ENCODE measurements at places on chromosomes 13 and 19. TPM values are rescaled to one million over a fixed set of nuclear protein-coding genes. Genes with fewer than 3 reads are reported as not detected.

DNA sequence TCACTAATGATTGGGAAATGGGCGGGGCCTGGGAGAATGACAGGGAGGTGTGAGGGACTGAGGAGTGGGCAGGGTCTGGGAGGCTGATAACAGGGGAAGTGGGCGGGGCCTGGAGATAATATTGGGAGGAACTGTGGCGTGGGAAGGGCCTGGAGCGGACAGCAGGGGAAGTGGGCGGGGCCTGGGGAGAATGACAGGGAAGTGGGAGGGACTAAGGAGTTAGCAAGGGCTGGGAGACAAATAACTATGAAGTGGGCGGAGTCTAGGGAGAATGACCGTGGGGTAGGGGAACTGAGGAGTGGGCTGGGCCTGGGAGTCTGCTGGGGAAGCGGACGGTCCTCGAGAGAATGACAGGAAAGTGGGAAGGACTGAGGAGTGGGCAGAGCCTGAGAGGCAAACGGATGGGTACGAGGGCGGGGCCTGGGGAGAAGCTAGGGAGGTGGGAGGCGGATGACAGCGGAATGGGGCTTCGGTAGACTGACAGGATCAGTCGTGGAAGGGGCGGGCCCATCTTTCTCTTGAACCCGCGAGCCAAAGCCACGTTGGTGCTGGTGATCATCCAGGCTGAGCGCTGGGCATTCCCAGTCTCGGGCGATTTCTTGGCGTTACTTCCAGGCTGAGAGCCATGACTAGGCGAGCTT, 14.0 kb upstream of the TUBB4A start:
- H3K27ac ChIP-seq, result peak overlapping the region; percentile 60
- H3K4me1 ChIP-seq, result no peaks in the 10 kb centered on the region
- no peaks in the 10 kb centered on the region for H3K27me3 ChIP-seq

- no peaks in the 10 kb centered on the region for H3K4me1 ChIP-seq
- no peaks in the 10 kb centered on the region for H3K36me3 ChIP-seq
- DNase-seq, result no peak
- H3K27me3 ChIP-seq, result no peaks in the 10 kb centered on the region
- peak overlapping the region; percentile 25 for H3K27ac ChIP-seq
Observed at GRCh38 chr19:12867120-12868099, 13.8 kb downstream of the DNASE2 start.

GRCh38 chr13:43698758-43699157, 88.0 kb downstream of the ENOX1 start:
- H3K27me3 ChIP-seq, result no peaks in the 10 kb centered on the region
- no peak overlapping the region for H3K27ac ChIP-seq
- H3K36me3 ChIP-seq, result no peaks in the 10 kb centered on the region
- H3K4me1 ChIP-seq, result no peaks in the 10 kb centered on the region
- no peak overlapping the region for H3K4me3 ChIP-seq
- no peak for DNase-seq

DNA sequence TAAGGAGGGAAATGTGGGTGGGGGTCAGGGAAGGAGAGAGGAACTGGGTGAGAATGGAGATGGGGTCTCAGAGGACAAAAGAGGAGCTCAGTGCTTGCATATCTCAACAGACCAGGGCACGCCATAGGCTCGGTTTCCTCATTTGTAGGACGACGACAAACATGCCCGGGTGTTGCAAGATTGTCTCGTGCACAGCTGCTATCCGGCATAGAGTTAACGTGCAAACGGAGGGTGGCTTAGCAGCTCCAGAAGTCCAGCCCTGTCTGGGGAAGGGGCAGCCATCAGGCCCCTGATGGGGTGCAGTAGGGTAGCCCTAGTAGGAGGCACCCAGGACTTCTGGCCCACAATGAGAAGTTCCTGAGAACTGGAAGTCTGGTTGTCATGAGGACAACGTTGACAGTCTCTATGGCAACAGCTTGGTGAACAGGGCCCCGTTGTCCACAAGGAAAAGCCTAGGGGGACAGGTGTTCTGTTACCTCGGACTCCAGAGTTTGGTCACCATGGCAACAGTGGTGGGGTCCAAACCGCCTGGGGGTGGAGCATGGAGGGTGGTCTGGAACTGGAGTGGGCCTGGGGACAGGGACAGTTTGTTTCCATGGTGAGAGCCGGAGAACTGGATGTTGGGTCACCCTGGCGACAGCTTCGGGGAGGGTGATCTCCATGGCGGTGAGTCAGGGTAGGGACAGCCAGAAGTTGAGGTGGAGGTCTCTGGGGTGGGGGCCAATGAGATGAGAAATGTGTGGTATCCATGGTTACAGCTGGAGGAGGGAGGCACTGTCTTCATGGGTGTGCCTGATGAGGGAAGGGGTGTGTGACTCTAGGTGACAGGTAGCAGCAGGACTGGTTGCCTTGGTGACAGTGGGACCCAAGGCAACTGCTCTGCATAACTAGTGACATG, 16.8 kb downstream of the TM6SF2 start:
- no peak overlapping the region for H3K27ac ChIP-seq
- no peaks in the 10 kb centered on the region for H3K36me3 ChIP-seq
- H3K4me1 ChIP-seq, result no peaks in the 10 kb centered on the region
- H3K4me3 ChIP-seq, result no peak overlapping the region
- DNase-seq, result no peak

DNA sequence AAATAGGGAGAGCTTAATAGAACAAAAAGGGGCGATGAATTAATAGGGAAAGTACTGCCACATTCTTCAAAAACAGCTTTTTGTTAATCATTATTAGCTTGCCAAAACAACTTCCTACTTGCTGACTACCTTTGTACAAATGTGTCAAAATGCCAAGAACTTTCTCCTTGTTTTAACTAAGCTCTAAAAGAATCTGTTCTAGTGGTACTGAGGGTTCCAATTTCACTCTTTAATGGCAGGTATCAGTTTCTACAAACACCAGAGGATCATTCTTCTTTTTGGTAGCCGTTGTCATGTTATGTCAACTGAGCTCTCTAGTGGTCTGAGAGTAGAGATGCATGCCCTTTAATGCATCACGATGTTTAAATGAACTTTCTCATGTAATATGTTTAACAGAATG, 29.4 kb upstream of the FBXL3 start:
- no peaks in the 10 kb centered on the region for H3K4me1 ChIP-seq
- no peaks in the 10 kb centered on the region for H3K36me3 ChIP-seq
- DNase-seq, result no peak
- no peaks in the 10 kb centered on the region for H3K27me3 ChIP-seq
- H3K4me3 ChIP-seq, result no peak overlapping the region

CLDN10 gene
- total RNA-seq, result 1.0 TPM

IGFL2 gene
- not detected for total RNA-seq

HPN gene
- total RNA-seq, result 1.8 TPM

PLK5 gene
- total RNA-seq, result 0.44 TPM

RYR1 gene
- total RNA-seq, result 6.7 TPM

Data from breast epithelium (tissue), 4 donors.